NCI-H2107 (cell line): ENCODE measurements at places on chromosomes 4 and X.

DNA sequence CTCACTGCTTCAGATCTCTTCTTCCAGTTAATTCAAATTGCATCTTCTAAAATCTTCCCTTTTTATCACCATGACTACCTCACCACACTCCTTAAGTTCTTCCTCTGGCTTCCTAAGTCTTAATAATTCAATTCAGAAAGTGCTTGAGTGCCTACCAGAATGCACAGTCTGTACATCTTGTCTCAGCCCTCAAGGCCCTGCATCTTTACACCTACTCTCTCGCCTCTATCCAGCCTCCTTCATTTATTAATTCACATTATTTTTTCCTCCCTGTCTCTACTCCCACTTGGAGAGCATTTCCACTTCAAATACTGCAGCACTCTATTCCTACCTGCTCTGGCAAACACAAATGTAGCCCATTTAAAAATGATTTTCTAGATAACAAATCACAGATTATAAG lies 90.5 kb downstream of the MAPK10 start:
- no peak for DNase-seq

DNA sequence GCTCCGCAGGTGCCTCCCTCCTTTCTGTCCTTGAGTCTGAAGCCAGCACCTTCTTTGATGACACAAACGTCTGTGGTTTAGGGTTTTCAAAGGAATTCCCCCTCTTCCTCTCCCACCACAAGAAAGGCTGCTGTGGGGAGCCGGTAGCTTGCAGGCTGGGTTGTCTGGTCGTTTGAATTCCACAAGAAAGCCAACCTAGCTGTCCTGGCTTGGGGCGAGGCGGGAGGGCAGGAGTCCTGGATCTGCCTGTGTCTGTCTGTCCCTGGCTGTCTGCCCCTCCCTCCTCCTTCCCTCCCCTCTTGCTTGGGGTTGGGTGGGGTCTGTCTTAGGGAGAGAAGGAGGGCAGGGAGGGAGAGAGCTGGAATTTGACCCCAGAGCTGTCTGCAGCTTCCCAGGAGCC lies 56.3 kb downstream of the SHROOM2 start:
- DNase-seq, result no peak

DNA sequence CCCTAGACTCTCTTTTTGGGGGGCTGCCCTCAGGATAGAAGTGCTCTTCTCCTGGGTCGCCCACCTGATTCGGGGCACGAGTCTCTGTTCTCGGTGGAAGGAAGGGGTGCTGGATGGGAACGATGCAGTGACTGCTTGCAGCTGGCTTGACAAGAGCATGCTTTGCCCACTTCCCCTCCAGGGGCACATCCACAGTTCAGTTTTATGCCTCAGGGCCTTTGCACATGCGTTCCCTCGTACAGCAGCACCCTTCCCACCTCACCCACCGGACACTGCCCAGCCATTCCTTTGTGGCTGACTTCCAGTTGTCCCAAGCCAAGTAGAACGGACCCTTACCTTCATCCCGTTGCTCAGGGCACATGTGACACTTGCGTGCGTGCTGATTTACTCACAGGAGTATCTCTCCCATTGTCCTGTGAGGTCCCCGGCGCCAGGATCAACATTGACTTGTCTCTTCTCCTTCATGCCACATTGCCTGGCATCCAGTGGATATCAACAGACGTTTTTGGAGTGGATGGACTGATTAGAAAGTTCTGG lies 60.0 kb downstream of the C4orf50 start:
- no peak for DNase-seq

DNA sequence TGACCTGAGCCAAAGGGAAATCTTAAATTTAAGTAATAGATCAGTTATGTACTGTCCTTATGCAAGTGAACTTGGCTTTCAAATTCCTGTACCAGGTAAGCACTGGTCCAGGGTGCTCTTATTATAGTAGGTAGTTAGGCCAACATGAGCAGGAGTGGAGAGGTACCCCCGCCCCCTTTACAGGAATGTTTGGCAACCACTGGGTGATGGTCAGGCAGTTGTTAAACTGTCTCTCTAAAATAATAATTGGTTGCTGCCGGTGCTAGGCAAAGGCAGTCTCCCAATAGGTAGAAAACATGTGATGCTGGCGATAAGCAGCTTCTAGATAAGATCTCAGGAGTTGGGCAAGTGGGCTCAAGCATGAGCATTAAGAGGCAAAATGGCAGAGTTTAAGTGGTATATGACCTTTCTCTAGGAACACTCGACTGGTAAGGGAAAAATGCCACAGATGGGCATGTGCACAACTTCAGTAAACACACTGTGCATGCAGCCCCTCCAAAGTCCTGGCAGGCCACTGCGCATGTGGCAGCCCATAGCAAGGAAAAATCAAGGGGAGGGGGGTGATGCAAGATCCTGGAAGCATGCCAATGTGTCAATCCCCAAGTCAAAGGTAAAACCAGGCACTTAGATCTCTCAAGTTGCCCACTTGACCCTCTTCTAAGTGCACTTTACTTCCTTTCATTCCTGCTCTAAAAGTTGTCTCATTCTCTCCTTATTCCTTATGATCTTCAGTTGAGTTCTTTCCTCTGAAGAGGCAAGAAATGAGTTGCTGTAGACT lies 1239.7 kb downstream of the C4orf33 start:
- DNase-seq, result no peak

- DNase-seq, result no peak
These were observed 4.7 kb downstream of the HS3ST1 start for GRCh38 chr4:11424000-11424399.

DNA sequence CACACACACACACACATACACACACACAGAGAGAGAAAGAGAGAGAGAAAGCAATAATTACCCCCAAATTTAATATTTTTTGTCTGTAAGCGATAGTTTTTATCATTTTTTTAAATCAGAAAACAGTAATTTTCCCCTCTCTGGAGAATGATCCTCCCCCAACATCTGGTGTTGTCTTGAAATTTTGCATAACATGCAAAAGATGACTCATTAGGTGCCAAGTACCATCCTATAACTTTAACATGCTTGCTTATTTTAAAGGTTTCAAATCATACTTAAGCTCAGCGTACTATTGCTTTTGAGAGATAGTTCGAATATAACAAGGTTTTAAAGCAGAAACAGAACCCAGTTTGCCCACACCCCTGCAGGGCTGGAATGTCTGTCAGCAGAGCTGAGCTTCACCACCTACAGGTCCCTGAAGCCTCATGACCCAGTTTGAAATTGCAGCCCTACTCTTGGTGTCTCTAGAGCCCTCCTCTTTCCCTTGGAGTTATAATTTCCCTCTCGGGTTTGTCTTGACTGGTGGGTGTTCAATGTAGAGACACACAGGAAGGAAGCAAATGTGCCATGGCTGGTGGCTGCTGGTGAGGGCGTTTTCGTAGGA lies 175.0 kb upstream of the HS3ST1 start:
- DNase-seq, result no peak

DNA sequence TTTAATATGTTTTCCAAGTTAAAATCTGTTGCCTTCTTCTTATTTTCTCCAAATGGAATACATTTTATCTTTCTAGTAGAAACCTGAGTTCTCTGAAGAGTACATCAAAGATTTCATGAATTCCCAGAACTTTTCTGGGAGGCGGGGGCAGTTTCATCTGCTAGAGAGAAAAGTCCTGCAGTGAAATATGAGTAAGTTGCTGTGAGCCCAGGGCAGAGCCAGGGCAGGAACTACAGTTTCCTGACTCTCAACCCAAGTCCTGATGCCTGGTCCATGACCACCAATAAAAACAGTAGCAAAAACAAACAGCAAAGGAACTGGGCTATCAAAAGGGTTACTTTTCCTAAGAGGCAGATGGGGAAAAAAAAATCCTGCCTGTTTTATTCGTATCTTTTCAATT lies 239.4 kb upstream of the CTSO start:
- DNase-seq, result no peak

- DNase-seq, result no peak
These were observed 1107.6 kb downstream of the C4orf33 start for GRCh38 chr4:130203571-130203970.

DNA sequence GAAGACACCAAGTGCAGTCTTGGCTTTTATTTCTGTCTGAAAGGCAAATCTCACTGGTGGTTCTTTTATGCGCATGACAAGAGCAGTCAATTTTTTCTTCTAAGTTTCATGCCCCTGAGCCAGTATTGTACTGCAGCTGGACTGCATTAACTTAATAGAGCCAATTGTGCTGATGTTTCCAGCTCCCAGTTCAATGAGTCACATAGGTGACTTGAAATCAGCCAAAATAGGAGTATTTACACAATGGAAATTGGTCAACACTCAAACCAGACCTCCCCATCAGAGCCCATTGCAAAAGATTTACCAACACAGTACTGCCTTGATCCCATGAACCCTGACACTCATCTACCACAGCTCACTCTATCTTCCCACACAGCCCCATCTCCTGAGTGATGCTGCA lies 100.3 kb upstream of the GUCY1A1 start:
- no peak for DNase-seq

GRCh38 chr4:88189881-88190585 lies 31.6 kb upstream of the ABCG2 start:
- DNase-seq, result no peak

GRCh38 chr4:165872461-165873297 lies at the start of gene TLL1:
Gene TLL1, plus strand, starts transcription at chr4:165873237. Its CDS starts 668 bp downstream, at chr4:165873905.
- DNase-seq, result no peak

DNA sequence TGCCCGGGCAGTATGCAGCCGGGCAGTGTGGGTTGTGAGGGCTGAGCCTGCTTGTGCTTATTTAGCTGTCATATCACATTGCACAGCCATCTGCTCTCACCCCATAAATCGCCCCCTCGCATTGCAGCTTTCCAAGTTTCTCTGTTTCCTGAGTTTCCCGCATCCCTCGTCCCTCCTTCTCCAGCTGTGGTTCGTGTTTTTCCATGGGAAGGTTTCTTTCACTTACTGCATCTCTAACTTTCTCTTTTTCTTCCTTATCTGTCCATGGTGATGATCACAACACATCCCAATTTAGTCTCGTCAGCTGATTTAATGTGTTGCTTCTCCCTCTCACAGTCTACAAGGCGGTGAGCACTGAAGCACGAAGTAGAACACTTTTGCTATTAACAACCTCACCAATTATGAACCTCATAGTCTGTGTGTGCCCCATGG lies 118.1 kb downstream of the ENPP6 start:
- no peak for DNase-seq

GRCh38 chr4:32826169-32826568 lies 2106.0 kb downstream of the PCDH7 start:
- DNase-seq, result no peak

GRCh38 chr4:179768996-179769395 lies 2326.8 kb upstream of the AGA start:
- no peak for DNase-seq

DNA sequence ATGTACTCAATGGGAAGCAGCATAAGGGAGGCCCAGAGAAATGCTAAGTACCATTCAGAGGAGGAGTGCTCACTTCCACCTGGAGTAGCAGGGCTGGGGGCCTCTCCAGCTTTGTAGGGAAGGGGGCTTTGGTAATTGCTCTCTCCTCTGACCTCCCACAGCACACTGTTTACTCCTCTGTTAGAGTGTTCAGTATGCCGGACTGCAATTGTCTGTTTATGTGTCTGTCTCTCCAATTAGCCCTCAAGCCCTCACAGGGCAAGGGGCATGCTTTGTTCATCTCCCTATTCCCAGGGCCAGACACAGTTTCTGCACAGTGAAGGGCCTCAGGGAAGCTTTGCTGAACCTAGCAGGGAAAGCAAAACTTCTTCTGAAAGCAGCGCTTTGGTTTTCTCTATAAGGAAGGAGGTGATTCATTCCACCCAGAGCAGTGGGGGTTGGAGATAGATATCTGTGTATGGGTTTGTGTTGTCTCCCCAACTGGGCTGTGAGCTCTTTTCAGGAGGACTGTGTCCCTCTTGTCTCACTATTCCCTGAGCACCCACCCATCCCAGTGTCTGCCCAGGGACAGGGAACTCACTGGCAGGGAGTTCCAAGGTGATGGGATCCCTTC lies 50.0 kb upstream of the VMA21 start:
- no peak for DNase-seq

- no peak for DNase-seq
These were observed 188.1 kb upstream of the WDFY3 start for GRCh38 chr4:85154591-85154990.

DNA sequence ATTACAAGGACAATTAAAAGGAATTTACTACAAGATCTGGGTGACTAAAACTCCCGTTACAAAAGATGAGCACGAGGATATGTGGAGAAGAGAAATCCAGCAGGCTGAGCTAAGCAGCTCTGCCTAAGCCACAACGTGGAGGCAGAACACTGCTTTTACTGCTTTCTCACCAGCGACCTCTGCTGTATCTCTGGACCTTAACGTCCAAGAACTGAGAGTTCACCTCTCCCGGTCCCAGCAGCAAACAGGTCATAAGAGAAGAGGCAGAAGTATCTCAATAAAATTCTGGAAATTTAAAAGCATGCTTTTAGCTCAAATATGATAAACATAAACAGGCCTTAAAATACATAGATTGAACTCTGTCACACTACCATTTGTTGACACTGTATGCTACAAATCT lies 81.0 kb downstream of the ADGRA3 start:
- no peak for DNase-seq

- DNase-seq, result no peak
These were observed 78.2 kb upstream of the TMEM150C start for GRCh38 chr4:82639971-82640370.

DNA sequence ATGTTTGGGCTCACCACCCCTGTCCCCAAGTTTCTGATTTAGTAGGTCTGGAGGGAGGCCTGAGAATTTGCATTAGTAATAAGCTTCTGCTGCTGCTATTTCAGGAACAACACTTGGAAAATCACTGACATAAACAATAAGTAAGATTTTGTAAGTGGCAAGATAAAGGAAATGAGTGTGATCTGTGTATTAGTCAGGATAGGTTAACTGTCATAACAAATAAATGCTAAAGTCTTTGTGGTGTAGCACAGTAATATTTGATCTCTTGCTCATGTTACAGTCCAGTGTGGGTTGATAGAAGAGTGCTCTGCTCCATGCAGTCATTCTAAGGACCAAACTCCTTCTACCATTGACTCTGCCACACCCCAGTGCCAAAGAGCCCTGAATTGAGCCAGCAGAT lies 67.0 kb downstream of the NHS start:
- DNase-seq, result no peak

- DNase-seq, result no peak
These were observed 1.2 kb upstream of the ZNF827 start for GRCh38 chr4:145939856-145940255.

GRCh38 chrX:135740681-135741149 lies 27.3 kb downstream of the CT45A1 start:
- DNase-seq, result no peak

GRCh38 chr4:47155919-47156318 lies 124.6 kb downstream of the GABRB1 start:
- DNase-seq, result no peak

DNA sequence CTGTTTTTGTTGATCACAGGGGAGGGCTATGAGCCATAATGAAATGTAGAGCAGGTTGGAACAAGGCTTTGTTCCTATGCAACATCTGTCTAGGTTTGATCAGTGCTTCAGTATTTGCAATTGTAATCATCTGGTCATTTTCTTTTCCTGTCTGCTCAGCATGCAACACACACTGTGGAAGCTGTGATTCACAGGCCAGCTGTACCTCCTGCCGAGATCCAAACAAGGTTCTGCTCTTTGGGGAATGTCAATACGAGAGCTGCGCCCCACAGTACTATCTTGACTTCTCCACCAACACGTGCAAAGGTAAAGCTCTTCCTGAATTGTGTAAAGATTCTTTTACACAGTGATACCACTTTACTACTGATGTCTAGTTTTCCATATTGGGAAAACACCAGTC lies 181.9 kb upstream of the ANXA3 start:
- no peak for DNase-seq
